ENCODE measurements at places on chromosomes 2 and 18.

DNA sequence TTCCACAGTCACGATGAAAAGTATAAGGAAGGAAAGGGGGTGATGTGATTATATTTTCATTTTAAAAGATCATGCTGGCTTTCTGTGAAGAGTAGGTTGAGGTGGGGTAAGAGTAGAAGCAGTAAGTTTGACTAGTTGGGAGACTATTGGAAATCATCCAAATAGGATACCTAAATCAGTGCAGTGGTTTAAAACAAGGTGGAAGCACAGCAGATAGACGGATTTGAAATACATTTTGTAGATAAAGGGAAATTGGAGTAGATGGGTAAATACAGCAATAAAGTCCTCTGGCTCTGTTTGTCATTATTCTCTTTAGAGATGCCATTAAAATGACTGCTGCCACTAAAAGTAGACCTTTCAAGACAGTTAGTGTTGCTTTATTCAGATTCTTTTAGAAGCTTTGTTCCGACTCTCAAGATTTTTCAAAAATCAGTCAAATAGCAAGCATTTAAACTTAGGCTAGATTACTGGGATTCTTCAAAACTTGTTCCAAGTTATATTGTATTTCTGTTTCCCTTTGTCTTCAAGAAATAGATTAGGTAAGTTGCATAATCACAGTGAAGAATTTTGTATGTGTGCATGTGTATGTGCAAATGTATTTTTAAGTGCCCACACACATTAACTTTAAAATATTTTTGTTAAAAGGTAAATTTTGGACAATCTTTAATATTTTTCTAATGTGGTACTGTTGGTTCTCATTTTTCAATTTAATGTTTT, 61.7 kb upstream of the DTNA start:
- DNase-seq = no peak

GRCh38 chr2:97712693-97713295, 582 bp upstream of the ZAP70 start:
- DNase-seq = no peak

DNA sequence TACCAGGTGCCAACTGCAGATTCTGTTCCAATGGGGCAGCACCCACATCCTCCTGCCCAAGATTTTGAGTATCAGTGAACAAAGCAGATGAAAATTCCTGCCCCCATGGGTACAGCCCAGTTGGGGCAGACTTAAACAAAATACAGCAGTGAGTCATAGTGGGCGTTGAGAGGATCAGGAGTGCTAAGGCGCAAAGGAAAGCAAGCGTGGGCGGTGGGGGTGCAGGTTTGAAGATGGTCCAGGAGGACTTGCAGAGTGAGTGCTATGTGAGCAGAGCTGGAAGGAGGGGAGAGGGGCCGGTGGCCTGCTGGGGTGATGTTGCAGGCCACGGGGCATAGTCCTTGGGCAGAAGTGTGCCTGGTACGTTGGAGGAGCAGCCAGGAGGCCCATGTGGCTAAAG, 24.7 kb downstream of the STEAP3 start:
- no peak for DNase-seq

DNA sequence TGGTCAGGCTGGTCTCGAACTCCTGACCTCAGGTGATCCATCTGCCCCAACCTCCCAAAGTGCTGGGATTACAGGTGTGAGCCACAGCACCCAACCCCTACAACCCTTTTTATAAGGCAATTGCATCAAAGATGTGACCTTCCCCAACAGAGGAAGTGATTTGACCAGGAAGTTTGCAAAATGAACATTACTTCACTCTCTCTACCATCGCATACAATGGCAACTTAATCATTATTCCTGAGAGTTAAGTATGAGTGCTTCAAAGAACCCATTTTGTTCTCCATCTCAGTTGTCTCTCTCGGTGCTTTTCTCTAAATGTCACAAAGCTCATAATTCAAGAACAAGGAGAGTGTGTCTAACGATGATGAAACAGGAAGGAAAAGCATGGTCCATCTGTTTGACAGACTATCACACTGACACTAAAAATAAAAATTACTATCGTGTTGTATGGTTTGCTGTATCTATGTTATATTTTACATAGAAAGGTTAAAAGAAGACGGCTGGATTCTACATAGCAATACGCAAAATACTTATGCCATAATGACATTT, 18.1 kb upstream of the CREG2 start:
- no peak for DNase-seq

DNA sequence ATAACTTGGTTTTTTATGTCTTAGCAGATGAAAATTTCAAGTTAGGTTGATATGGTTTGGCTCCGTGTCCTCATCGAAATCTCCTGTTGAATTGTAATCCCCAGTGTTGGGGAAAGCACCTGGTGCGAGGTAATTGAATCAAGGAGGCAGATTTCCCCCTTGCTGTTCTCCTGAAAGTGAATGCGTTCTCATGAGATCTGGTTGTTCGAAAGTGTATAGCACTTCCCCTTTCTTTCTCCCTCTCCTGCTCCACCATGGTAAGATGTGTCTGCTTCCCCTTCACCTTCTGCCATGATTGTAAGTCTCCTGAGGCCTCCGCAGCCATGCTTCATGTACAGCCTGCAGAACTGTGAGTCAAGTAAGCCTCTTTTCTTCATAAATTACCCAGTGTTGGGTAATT, 242.1 kb upstream of the TNP1 start:
- no peak for DNase-seq

Measured in GM06990 (cell line).